ENCODE measurements at places on chromosomes 2 and 18. TPM values are rescaled to one million over a fixed set of nuclear protein-coding genes. Genes with fewer than 3 reads are reported as not detected.

STPG4 gene
- total RNA-seq: 1.2 TPM

CCDC142 gene
- 8.3 TPM for total RNA-seq

TMEM163 gene
- 0.63 TPM for total RNA-seq

KRCC1 gene
- 3.5 TPM for total RNA-seq

STON1 gene
- 1.9 TPM for total RNA-seq

GNAL gene
- 0.84 TPM for total RNA-seq

ABCG8 gene
- not detected for total RNA-seq
